NCI-H446 (cell line): ENCODE measurements at places on chromosomes 12 and 14.

DNA sequence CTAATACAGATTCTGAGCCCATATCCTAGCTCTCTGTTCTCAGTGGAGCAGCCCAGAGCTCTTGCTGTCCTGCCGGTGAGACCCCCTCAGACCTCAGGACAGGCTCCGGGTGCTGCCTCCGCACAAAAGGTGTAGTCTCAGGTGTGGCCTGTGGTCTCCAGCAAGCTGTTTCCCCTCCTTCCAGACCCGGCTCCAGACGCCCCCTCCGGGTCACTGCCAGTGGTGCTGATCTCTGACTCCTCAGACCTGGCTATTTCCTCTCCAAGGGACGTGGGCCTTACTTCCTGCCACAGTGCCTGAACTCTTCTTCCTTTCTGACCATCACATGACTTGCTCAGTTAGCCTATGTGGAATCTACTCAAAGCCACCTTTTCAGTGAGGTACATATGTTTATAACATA lies 337.5 kb downstream of the GLT1D1 start:
- no peak for DNase-seq

DNA sequence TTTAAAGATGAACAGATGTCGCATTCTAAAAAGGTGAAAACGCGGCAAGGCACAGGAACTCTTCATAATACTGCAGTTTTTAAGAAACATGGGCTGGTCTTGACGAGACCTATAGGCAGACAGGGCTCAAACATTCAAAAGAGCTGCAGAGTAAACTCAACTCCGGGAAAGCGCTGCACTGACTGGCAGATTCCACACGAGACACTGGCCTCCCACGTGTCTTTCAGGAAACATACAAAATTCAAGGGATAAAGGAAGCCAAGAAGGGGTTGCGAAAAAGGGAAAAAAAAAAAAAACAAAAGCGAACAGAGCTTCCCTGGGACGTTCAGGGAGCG lies 614 bp upstream of the ARF6 start:
- DNase-seq, result peak; percentile 75

- DNase-seq, result peak; percentile 39
Observed at GRCh38 chr12:21989819-21990412, 48.7 kb upstream of the ABCC9 start.

GRCh38 chr14:83085725-83086124 lies 1552.1 kb upstream of the SEL1L start:
- DNase-seq, result no peak

DNA sequence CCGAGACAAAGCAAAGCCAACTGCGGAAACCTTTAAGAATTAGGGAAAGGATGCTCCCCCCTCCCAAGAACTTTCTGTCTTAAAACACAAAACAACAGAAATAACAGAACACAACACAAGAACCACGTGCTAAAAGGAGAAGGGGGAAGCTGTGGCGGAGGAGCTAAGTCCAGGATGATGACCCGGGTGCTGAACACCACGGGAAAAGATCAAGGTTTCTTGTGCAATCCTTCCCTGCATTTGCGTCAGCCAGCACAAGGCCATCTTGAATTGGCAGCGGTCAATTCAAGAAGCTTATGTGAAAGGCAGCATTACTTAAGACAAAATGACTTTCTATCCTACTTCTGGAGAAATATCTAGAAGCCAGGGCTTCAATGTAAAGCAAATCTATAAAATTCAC lies 11.0 kb upstream of the CREBL2 start:
- no peak for DNase-seq

DNA sequence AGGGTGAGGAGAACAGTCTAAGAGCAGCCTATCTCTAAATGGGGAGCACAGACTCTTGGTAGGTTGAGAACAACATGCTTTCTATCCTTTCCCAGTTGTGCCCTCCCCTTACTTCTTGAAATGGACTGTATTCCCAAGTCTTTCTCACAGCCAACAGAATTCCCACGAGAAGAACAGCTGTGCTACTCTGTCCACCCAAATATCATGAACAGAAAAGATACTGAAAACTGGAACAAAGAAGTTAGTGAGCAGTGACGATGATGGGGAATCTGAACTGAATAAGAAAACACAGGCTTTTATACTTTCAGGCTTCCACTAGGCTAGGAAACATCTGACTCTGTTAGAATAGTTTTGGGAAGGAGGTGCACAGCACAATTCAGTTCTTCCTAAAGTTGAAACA lies 3.4 kb downstream of the NACA start:
- no peak for DNase-seq
